ENCODE measurements at places on chromosomes 4 and X. TPM values are rescaled to one million over a fixed set of nuclear protein-coding genes. Genes with fewer than 3 reads are reported as not detected.
A peak's percentile ranks its signal among the peaks of the same experiment; 100 is the strongest.

Gene KLHL4
- total RNA-seq: not detected

Gene RHOXF2
- total RNA-seq: not detected

Gene RIPPLY1
- not detected for total RNA-seq

Gene TCEAL6
- total RNA-seq: not detected

Gene PRR32
- not detected for total RNA-seq

Gene PYURF
- 50.7 TPM for total RNA-seq

Gene ALAS2
- total RNA-seq: not detected

DNA sequence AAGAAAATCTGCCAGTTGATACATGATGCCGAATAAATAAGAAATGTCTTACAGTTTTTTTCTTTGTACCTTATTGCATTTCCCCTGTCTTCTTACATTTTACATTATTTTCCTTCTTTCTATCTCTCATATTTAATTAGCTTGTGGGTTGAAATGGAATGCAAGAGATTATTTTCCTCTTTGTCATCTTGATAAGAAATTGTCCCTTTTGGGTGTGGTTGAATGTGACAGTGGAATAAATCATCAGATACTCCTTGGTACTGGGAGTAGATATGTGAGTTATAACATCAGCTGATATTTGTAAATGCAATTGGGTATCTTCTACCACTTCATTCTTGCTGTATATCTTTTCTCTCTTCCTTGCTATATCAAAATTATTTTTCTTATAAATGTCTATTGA lies 997.4 kb downstream of the RAPGEF2 start:
- no peak overlapping the region for H3K4me3 ChIP-seq
- H3K36me3 ChIP-seq: no peaks in the 10 kb centered on the region
- H3K27ac ChIP-seq: no peak overlapping the region
- no peak for DNase-seq
- H3K4me1 ChIP-seq: no peaks in the 10 kb centered on the region

GRCh38 chr4:74266081-74266480 lies 42.2 kb upstream of the EPGN start:
- no peak overlapping the region for H3K27ac ChIP-seq
- no peak for DNase-seq
- H3K4me3 ChIP-seq: no peak overlapping the region
- no peaks in the 10 kb centered on the region for H3K36me3 ChIP-seq

DNA sequence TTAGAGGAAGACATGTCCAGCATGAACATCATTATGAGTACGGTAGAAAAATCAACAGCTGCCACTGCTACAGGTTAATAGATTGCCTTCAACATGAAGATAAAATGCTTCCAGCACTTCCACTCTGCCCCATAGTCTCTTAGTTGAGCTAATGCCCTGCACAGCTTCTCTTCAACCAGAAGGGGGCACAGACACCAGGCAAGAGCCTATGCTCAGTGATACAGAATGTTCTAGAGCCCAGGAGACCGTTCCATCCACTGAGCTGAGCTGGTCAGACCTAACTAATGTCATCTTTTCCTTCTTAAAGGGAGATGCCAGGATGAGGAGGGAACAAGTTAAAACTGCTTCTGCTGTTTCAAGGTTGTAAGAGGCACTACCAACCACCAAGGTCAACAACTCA lies 42.2 kb downstream of the SMIM10L2A start:
- DNase-seq: no peak
- H3K27me3 ChIP-seq: no peaks in the 10 kb centered on the region
- H3K36me3 ChIP-seq: no peaks in the 10 kb centered on the region
- no peak overlapping the region for H3K4me3 ChIP-seq

- H3K27me3 ChIP-seq: no peaks in the 10 kb centered on the region
- H3K36me3 ChIP-seq: no peaks in the 10 kb centered on the region
- no peak overlapping the region for H3K4me3 ChIP-seq
- H3K4me1 ChIP-seq: no peaks in the 10 kb centered on the region
- no peak for DNase-seq
- H3K27ac ChIP-seq: no peak overlapping the region
These were observed 874.8 kb downstream of the C4orf33 start for GRCh38 chr4:129970801-129971200.

- H3K4me1 ChIP-seq: no peaks in the 10 kb centered on the region
- H3K27ac ChIP-seq: no peak overlapping the region
- H3K4me3 ChIP-seq: no peak overlapping the region
- H3K27me3 ChIP-seq: no peaks in the 10 kb centered on the region
- DNase-seq: no peak
- H3K36me3 ChIP-seq: no peaks in the 10 kb centered on the region
These were observed 105.7 kb upstream of the PRPS2 start for GRCh38 chrX:12685541-12685940.

- no peak for DNase-seq
- no peaks in the 10 kb centered on the region for H3K4me1 ChIP-seq
- H3K36me3 ChIP-seq: no peaks in the 10 kb centered on the region
These were observed 6.0 kb downstream of the GRIA3 start for GRCh38 chrX:123190096-123190495.

- H3K27me3 ChIP-seq: peaks cover 11% of the 10 kb centered on the region
- peak within 1 kb of the TSS; percentile 72 for H3K27ac ChIP-seq
These were observed at the start of gene TIGD2 for GRCh38 chr4:89110986-89111832. TIGD2 (plus strand) TSS chr4:89111533; CDS start chr4:89112975, 1,442 bp downstream.

DNA sequence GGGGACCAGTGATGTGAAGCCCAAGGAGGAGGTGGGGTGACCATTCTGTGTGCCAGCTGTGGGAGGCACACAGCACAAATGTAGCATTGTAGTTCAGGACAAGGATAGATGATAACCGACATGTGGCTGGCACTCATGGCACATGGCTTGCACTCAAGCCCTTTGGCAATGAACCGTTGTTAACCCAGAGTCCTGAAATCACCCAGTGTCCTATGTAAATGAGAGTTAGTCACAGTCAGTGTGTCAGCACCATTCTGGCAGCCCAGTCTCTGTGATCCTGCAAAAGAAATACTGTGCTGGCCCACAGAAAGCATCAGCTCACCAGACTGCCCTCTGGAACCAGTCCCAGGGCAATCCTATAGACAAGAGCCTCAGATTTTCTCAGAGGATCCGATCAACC lies 339.3 kb downstream of the MID1IP1 start:
- no peak overlapping the region for H3K4me3 ChIP-seq
- no peaks in the 10 kb centered on the region for H3K4me1 ChIP-seq
- no peaks in the 10 kb centered on the region for H3K36me3 ChIP-seq
- H3K27ac ChIP-seq: no peak overlapping the region
- peaks cover 2% of the 10 kb centered on the region for H3K27me3 ChIP-seq
- no peak for DNase-seq

DNA sequence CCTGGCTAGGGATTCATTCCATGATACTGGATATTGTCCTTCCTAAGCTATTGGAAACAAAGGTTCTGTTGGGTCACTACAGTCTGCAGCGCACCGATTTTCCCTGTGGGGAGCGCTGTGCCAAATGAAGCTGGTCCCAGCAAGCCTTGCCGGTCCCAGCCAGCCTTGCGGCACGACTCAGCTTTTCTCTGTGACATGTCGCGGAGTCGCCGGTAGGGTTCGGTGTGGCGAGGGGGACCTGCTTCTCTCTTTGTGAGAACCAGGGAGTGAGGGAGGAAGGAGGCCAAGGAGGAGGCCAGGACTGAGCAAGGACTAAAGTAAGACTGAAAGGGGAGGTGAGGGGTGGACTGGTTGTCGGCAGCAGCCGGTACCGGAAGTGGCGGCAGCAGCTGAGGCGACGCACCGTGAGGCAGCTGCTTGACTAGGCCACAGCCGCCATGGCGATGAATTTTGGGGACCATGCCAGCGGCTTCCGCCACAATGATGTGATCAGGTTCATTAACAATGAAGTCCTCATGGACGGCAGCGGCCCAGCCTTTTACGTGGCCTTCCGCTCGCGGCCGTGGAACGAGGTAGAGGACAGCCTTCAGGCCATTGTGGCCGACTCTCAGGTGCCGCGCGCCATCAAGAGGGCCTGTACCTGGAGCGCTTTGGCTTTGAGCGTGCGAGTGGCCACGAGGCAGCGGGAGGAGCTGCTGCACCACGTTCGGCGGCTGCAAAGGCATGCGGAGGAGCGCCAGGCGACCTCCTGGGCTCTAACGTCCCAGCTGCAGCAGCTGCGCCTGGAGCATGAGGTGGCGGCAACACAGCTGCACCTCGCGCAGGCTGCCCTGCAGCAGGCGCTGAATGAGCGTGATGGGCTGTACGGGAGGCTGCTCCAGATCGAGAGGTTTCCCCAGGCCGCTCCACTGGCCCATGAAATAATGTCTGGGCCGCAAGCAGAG lies at the start of gene TEX13D:
TSS of gene TEX13D (plus strand) at position 180 of the 944 bp plus-strand sequence. CDS start at position 438, 258 bp downstream.
- H3K36me3 ChIP-seq: no peaks in the 10 kb centered on the region
- no peaks in the 10 kb centered on the region for H3K27me3 ChIP-seq
- peaks cover 39% of the 10 kb centered on the region for H3K4me1 ChIP-seq

DNA sequence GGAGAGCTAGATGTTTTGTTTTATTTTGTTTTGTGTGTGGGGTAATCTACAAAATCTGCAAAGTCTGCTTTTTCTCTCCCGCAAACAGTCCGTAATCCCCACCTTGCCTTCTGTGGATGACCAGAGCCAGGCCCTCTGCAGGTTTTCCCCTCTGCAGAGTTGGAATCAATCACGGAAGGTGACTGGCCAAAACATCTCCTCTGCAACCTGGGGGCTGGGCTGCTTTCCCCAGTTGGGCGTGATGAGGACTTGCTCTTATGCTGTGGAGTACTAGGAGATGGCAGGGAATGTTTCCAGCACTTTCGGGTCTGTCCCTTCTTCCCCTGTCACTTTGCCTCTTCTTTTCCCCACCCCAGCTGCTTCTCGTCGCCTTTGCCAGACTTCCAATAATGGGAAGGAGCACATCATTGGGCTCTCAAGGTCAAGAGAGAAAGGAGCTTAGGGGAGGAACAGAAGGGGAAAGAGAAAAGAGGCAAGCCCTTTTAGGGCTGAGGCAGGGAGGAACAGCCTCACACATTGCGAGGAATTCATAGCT lies 1.1 kb downstream of the TMEM35A start:
- no peak overlapping the region for H3K4me3 ChIP-seq
- peaks cover 4% of the 10 kb centered on the region for H3K4me1 ChIP-seq
- no peaks in the 10 kb centered on the region for H3K36me3 ChIP-seq
- H3K27me3 ChIP-seq: peaks cover 12% of the 10 kb centered on the region
- H3K27ac ChIP-seq: no peak overlapping the region

- H3K27ac ChIP-seq: no peak overlapping the region
- H3K27me3 ChIP-seq: no peaks in the 10 kb centered on the region
- no peak for DNase-seq
- no peaks in the 10 kb centered on the region for H3K36me3 ChIP-seq
- H3K4me1 ChIP-seq: no peaks in the 10 kb centered on the region
These were observed 84.2 kb downstream of the NPNT start for GRCh38 chr4:105979506-105979905.

Data from activated CD8-positive, alpha-beta T cell treated with anti-CD3 and anti-CD28 coated beads for 36 hours (primary cell).